ENCODE measurements at places on chromosomes 12 and 14. TPM values are rescaled to one million over a fixed set of nuclear protein-coding genes. Genes with fewer than 3 reads are reported as not detected.

DNA sequence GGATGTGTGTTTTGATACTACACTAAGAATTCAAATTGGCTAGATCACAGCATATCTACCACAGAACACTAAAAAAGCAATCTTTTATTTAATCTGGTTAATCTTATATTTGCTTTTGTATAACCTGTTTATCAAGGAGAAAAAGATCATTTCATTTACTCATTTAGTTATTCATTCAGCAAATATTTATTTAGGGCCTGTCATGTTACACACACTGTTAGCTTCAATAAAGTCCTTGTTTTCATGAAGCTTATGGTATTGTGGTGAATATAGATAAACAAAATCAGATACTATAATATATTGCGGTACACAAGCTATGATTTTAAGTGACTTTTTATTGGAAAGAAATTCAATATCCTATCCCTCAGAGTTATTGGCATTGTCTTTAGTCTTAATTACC, 350.8 kb downstream of the LRFN5 start:
- no peak for DNase-seq
- no peaks in the 10 kb centered on the region for H3K27me3 ChIP-seq
- H3K36me3 ChIP-seq: no peaks in the 10 kb centered on the region
- H3K4me1 ChIP-seq: no peaks in the 10 kb centered on the region
- no peak overlapping the region for H3K27ac ChIP-seq

GRCh38 chr12:2681450-2682205, 113.1 kb upstream of the FKBP4 start:
- DNase-seq: no peak
- no peaks in the 10 kb centered on the region for H3K27me3 ChIP-seq
- H3K36me3 ChIP-seq: peaks cover 67% of the 10 kb centered on the region
- H3K4me3 ChIP-seq: no peak overlapping the region
- H3K4me1 ChIP-seq: peaks cover 10% of the 10 kb centered on the region

DNA sequence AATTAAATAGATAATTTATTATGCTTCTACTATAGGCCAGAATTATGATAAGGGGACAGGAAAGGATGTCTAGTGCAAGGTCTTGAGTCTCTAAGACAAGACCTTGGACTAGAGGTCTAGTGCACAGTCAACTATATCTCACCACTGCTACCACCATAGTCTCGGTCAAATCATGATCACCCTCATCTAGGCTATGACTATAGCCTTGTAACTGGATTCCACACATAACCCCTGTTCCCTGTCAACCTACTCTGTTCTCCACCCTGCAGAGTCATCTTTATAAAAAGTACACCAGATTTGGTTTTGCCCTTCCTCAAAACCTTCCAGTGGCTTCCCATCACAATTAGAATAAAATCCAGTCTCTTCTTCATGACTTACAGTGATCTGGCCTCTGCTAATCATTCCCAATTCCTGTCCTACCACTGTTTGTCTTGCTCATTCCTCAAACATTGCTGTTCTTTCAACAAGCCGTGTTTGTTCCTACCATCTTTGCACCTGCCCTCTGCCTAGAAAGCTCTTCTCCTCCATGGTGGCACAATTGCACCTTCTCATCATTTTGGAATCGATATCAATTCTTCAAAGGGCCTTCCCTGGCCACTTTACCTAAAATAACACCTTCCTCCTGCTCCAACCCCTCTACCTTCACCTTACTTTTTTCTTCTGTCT, 169.4 kb downstream of the FOXN3 start:
- H3K27ac ChIP-seq: no peak overlapping the region
- DNase-seq: no peak
- peaks cover 43% of the 10 kb centered on the region for H3K4me1 ChIP-seq
- H3K36me3 ChIP-seq: no peaks in the 10 kb centered on the region
- H3K27me3 ChIP-seq: no peaks in the 10 kb centered on the region

GRCh38 chr12:88416786-88417185, 163.5 kb downstream of the KITLG start:
- no peaks in the 10 kb centered on the region for H3K4me1 ChIP-seq
- no peak overlapping the region for H3K4me3 ChIP-seq
- H3K27ac ChIP-seq: no peak overlapping the region
- no peaks in the 10 kb centered on the region for H3K27me3 ChIP-seq
- H3K36me3 ChIP-seq: no peaks in the 10 kb centered on the region

DNA sequence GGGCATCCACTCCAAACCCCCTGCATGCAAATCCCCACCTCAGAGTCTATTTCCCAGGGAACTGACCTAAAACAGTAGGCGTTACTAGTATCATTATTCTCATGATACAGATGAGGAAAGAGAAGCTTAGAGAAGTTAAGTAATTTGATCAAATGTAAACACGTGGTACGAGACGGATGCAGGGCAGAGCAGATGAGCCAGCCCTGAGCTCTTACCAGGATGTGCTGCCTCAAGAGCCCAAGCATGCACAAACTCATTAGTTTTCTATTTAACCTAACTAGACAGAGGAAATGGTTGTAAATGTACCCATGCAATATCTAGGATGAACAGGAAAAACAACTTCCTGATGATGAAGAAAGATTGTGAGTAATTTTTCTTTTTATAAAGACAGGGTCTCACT, 173.3 kb upstream of the RASSF8 start:
- H3K27me3 ChIP-seq: no peaks in the 10 kb centered on the region
- H3K27ac ChIP-seq: no peak overlapping the region
- H3K4me1 ChIP-seq: no peaks in the 10 kb centered on the region
- no peaks in the 10 kb centered on the region for H3K36me3 ChIP-seq

GRCh38 chr14:88750945-88751344, 41.8 kb downstream of the EML5 start:
- H3K27ac ChIP-seq: no peak overlapping the region
- no peaks in the 10 kb centered on the region for H3K4me1 ChIP-seq
- no peak for DNase-seq
- no peak overlapping the region for H3K4me3 ChIP-seq
- no peaks in the 10 kb centered on the region for H3K27me3 ChIP-seq

DNA sequence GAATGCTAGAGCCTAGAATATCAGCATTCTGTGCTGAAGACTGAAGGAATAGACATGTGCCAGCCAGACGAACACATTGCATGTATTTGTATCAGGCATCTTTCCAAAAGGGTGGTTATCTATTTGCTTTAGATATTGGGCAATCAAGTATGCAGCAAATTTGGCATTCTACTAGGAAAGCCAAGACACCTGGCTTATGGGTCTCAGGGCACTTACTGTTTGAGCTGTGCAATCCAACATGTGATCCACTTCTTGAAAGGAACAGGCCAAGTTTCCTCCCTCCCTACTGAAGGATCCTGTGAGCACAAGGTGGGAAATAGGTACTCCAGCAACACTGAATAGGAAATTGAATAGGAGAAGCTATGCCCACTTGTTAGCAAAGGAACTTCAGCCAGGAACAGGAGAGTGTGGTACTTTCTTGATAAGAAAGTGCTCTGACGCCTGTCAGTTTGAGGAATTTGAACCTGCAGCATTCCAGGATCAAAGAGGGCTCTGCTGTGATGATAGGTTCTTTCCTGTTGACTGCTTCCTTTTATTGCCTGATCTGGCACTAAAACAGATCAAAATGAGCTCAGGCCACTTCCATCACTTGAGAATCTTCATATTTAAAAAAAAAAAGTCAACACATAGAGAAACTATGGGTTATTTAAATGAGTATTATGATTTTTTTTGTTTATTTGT, 20.6 kb downstream of the OR6S1 start:
- H3K27me3 ChIP-seq: peaks cover 7% of the 10 kb centered on the region
- H3K4me3 ChIP-seq: no peak overlapping the region
- H3K4me1 ChIP-seq: peaks cover 13% of the 10 kb centered on the region
- no peak overlapping the region for H3K27ac ChIP-seq
- no peak for DNase-seq
- no peaks in the 10 kb centered on the region for H3K36me3 ChIP-seq

DNA sequence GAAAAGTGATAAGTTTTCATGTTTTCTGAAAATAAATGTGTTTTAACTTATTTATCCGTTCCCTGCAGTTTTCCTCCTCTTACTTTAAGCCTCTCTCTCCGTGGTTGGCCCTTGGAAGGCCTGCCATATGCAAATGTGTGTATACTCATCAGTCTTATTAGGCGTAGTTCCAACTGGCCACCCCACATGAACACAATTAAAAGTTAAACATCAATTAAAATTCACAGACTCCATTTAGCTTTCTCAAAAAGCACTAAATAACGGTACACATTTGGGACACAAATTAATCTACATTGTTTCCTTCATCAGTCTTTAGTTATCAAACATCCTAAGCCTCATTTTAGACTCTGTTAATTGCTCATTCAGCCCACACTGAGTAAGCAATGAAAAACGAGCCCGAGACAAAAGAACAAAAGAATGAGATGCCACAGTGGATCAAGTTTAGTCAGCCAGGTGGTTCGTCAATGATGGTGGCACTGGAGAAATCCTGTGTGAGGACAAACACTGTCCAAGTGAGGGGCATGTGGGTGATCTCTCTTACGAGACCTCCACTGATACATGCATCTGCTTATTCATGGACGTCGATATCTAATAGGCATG, 76.0 kb upstream of the TMCC3 start:
- no peak overlapping the region for H3K27ac ChIP-seq
- no peaks in the 10 kb centered on the region for H3K4me1 ChIP-seq
- H3K36me3 ChIP-seq: no peaks in the 10 kb centered on the region
- no peak overlapping the region for H3K4me3 ChIP-seq

- H3K4me3 ChIP-seq: no peak overlapping the region
- H3K4me1 ChIP-seq: peaks cover 13% of the 10 kb centered on the region
- no peak overlapping the region for H3K27ac ChIP-seq
- peaks cover 13% of the 10 kb centered on the region for H3K27me3 ChIP-seq
- no peaks in the 10 kb centered on the region for H3K36me3 ChIP-seq
These were observed 39.8 kb downstream of the SPRING1 start for GRCh38 chr12:116698116-116698515.

DNA sequence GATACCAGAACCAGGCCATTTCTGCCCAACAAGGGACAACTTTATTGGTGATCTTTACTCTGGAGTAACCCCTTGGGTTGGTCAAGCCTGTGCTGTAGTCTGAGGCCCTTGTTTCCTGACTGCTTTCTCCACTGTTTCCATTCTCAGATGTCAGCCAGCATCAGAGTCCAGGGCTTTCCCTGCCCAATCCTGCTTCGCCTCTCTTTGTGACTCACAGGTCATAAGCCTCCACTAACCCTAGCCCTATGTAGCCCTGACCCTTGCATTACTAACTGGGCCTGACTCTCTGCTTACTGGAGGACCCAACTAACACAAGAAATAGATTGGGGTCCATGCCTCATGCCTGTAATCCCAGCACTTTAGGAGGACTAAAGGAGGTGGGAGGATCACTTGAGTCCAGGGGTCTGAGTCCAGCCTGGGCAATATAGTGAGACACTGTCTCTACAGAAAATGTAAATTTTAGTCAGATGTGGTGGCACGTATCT, 8.6 kb upstream of the SNRNP35 start:
- H3K4me1 ChIP-seq: peaks cover 13% of the 10 kb centered on the region
- no peak overlapping the region for H3K27ac ChIP-seq
- DNase-seq: no peak

DNA sequence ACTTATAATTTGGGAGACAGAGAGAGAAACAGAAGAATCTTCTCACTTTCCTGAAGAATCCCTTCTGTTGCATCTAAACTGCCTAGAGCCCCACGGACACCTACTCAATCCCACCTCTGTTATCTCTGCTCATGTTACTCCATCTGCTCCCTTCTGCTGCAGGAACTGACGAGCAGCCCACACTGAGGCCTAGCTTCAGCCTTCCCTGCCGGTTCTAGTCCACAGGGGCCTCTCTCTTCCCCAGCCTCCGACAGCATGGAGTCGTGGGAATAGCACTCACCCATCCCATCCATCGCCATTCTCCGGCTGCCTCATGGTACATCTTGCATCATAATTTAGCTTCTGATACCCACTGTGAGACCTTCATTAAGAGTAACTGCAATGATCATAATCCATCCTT, 4.0 kb downstream of the RAB15 start:
- H3K36me3 ChIP-seq: no peaks in the 10 kb centered on the region
- no peaks in the 10 kb centered on the region for H3K27me3 ChIP-seq
- no peak overlapping the region for H3K4me3 ChIP-seq
- peaks cover 12% of the 10 kb centered on the region for H3K4me1 ChIP-seq

GRCh38 chr12:80504389-80505163, 60.5 kb downstream of the PTPRQ start:
- no peak overlapping the region for H3K4me3 ChIP-seq
- no peaks in the 10 kb centered on the region for H3K4me1 ChIP-seq

GRCh38 chr14:98231210-98231609, 1040.8 kb downstream of the BCL11B start:
- no peak for DNase-seq
- no peaks in the 10 kb centered on the region for H3K4me1 ChIP-seq
- no peak overlapping the region for H3K27ac ChIP-seq
- no peaks in the 10 kb centered on the region for H3K27me3 ChIP-seq

GRCh38 chr12:26469421-26470180, 274.2 kb downstream of the SSPN start:
- H3K36me3 ChIP-seq: no peaks in the 10 kb centered on the region
- no peak overlapping the region for H3K4me3 ChIP-seq
- DNase-seq: no peak
- no peaks in the 10 kb centered on the region for H3K4me1 ChIP-seq
- no peak overlapping the region for H3K27ac ChIP-seq

DNA sequence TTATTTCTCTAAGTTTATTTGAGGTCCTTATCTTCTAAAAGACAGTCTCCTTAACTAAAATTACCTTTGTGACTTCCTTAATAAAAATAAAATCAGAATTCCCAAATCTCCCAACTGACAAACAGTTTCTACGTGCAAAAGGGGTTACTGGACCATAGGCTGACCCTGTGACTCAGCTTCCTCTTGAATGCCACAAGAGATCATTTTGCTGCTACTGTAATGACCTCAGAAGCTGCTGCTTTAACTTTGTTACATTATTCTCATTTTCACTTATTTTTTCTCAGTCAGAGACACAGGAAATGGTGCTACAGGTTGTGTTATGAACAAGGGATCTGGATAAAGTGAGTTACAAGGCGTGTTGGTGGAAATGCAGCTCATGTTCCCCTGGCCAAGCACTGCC, 132.2 kb upstream of the TMTC2 start:
- H3K4me3 ChIP-seq: no peak overlapping the region
- H3K27ac ChIP-seq: no peak overlapping the region
- no peak for DNase-seq
- no peaks in the 10 kb centered on the region for H3K4me1 ChIP-seq
- H3K27me3 ChIP-seq: no peaks in the 10 kb centered on the region

SCYL2 gene
- 63.1 TPM for total RNA-seq

RD3L gene
- not detected for total RNA-seq

REM2 gene
- total RNA-seq: not detected

SLC10A1 gene
- total RNA-seq: not detected

IL22 gene
- total RNA-seq: not detected

BRMS1L gene
- 9.1 TPM for total RNA-seq

Measured in sigmoid colon (tissue), 7 donors.